Upper lobe of left lung (tissue), 6 donors: ENCODE measurements at places on chromosomes 12 and 14.

DNA sequence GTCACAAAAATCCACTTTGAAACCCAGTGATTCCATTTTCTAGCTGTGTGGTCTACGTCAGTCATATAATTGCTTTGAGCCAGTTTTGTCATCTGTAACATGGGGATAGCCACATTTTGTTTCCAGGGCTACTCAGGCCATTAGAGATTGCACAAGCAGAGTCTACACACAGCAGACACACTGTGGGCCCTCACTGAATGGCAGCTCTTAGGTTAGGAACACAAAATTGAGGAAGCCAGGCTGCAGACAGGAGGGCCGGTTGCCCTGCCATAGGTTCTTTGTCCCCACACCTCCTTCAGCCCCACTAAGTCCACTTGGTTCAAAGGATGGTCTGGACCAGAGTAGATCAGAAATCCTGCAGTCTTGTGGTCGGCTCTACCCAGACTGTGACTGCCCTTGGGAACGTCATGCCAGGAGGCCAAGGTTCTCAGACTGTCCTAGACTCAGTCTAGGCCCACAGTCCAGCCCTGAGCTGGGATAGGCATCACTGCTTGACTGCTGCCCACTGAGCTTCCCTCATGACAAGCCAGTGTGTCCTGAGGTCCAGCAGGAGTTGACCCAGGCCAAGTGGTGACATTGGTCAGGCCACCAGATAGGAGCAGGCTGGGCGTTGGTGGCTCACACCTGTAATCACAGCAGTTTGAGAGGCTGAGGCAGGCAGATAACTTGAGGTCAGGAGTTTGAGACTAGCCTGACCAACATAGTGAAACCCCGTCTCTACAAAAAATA lies 3.8 kb upstream of the MYH7 start:
- peak; percentile 19 for DNase-seq

GRCh38 chr12:57170408-57170807 lies 23.0 kb upstream of the LRP1-AS start:
- no peak for DNase-seq

- DNase-seq, result no peak
Measured at GRCh38 chr12:51403159-51403558, 12.0 kb upstream of the GALNT6 start.

DNA sequence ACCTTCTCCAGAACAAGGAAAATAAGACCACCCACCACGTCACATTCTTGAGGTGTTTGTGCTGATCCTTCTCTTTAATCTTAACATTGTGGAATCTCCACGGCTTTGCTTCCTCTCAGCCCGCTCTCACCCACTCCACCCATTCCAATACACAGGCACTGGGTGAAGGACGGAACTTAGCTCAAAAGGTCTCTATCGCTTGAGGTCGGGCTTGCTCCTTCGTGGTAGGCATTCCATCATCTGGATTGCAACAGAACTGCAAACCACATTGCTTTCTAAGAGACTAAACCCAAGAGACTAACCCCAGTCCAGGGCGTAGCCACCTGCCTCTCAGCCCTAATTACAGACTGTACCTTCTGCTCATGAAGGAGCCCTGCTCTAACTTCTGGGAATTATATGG lies 24.0 kb upstream of the MDM2 start:
- peak; percentile 70 for DNase-seq

DNA sequence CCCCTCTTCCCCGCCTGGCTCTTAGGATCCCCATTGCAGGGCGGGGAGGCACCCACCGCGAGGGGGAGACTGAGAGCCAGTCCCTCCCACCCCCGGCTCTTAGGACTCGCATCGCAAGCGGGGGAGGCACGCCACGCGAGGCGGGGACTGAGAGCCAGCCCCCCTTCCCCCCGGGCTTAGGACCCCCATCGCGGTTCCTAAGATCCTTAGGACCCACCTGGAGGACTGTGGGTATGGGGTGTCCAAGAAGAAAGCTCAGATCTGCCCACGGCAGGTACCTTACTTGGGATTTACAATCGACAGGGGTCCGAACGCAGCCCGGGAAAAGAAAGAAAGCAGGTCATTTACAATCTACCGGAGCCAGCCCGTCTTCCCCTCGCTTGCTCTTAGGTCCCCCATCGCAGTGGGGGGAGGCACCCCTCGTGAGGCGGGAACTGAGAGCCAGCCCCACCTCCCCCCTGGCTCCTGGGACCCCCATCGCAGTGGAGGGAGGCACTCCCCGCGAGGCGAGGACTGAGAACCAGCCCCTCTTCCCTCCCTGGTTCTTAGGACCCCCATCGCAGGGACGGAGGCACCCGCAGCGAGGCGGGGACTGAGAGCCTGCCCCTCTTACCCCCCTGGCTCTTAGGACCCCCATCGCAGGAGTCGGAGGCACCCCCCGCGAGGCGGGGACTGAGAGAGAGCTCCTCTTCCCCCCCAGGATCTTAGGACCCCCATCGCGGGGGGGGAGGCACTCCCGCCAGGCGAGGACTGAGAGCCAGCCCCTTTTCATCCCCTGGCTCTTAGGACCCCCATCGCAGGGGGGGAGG lies 43.7 kb downstream of the DDX11 start:
- DNase-seq, result peak; percentile 86

- peak; percentile 81 for DNase-seq
Measured at GRCh38 chr14:104659764-104660523, 29.5 kb upstream of the INF2 start.

DNA sequence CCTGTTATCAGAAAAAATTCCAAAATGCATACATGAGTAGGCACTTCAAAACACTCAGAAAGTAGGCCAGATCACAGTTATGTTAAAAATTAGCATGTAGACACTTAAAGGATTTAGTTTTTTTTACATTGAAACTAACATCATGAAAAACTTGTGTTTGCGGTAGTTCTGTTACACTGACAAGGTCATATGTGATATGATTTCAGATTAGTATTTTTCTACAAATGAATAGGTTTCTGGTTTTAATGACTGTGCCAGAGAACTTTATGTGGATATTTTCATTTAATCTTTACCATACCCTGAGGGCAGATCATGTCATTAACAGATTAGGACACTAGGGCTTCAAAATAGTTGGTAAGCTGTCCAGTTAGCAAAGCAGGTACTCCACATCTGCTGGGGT lies 20.7 kb downstream of the YARS2 start:
- no peak for DNase-seq

DNA sequence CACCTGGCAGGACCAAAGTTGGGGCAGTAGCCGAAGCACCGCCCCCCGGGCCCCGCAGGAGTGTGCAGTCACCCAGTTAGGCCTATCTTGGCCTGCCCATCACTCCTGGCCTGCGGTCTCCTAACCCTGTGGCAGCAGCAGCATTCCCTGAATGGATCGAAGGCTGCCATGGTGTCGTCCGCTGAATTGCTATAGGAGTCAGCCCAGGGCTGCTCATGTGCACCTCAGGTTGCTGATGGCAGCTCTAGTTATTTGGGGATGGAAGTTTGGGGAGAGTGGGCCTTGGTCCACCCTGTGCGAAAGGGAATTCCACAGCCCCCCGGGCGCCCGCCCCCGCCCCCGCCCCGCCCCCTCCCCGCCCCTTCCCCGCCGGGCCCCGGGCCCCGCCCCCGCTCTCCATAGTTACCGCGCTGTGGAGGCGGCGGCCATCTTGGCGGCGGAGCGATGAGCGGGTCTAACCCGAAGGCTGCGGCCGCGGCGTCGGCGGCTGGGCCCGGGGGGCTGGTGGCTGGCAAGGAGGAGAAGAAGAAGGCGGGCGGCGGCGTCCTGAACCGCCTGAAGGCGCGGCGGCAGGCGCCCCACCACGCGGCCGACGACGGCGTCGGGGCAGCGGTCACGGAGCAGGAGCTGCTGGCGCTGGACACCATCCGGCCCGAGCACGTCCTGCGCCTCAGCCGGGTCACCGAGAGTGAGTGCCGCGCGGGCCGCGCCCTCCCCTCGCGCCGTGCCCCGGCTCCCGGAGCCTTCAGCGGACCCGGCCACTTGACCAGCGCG lies at the start of gene UNC119B:
Gene UNC119B, plus strand, starts transcription at position 428 of the 774 bp plus-strand sequence. Its CDS starts 17 bp downstream, at position 445.
- peak; percentile 95 for DNase-seq
